ENCODE measurements at places on chromosomes 1 and 21.

DNA sequence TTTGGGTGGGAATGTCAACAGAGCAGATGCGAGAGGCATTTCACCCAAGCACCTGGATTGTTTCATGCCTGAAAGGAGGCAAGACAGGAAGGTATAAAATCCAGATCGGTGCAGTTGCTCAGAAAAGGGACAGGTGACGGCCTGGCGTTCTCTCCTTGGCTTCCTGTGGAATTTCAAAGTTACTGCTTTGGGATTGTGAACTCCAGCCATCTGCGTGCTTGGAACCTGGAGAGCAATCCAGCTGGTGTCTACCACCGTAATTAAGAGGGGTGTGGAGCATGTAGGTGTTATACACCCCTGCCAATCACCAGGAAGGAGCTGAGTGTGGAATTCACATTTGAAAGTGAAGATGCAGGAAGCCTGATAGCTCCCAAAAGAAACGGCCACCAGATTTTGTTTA, 286.1 kb downstream of the KIF26B start:
- no peak for DNase-seq

DNA sequence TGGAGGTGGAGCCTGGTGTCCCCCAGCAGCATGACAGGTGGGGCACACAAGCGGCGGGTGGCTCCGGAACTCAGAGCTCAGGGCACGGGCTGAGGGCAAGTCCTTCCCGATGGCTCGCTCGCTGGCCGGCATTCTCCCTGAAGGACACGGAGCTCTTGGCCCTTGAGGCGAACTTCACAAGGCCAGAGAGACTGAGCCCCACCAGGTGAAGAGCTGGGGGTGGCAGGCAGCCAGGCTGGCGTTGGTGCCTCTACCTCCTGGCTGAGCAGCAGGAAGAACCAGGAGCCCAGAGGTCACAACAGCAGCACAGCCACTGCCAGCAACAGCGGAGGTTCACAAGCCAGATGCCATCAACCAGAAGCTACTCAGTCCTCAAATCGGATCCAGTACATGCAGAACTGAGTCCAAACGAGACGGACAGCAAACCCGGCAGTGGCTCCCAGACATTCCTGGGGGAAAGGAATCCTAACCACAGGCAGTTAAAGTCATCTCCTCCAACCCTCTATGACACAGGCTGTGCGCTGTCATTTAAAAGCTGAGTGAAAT, 54.1 kb downstream of the NPHP4 start:
- DNase-seq, result peak; percentile 58

GRCh38 chr21:46131838-46132651, 23.3 kb downstream of the FTCD start:
- no peak for DNase-seq

- no peak for DNase-seq
Observed at GRCh38 chr1:59355361-59355760, 58.5 kb downstream of the FGGY start.

DNA sequence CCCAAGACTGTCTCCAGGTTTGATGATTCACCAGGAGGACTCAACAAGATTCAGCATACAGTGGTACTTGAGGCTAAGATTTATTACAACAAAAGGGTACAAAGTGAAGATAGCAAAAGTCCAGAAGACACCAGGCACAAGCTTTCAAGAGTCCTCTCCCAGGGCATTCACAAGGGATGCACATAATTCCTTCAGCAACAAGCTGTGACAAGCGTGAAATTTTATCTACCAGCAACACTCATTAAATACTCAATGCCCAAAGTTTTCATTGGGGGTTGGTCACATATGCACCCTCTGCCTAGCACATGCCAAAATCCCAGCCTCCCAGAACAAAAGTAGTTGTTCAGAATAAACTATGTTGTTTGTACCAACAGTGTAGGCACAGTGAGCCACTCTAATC, 62.3 kb downstream of the PRKACB start:
- DNase-seq, result no peak

DNA sequence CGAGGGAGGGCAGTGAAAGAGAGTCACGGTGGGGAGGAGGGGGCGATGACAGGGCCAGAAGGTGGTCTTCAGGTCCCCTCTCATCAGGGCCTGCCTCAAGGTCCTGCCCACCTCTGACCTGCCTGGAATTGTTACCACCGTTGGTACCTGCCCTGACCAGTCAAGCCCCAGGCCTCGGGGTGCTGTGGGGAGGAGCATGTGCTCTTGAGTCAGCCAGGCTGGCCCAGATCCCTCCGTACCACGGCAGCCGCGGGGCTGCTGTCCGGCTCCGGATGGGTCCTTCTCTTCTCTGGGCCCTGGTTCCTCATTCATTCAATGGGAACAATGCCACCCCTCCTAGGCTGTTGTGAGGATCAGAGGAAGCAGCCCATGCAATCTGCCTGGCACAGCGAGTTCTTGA, 22.0 kb downstream of the SERINC2 start:
- no peak for DNase-seq

DNA sequence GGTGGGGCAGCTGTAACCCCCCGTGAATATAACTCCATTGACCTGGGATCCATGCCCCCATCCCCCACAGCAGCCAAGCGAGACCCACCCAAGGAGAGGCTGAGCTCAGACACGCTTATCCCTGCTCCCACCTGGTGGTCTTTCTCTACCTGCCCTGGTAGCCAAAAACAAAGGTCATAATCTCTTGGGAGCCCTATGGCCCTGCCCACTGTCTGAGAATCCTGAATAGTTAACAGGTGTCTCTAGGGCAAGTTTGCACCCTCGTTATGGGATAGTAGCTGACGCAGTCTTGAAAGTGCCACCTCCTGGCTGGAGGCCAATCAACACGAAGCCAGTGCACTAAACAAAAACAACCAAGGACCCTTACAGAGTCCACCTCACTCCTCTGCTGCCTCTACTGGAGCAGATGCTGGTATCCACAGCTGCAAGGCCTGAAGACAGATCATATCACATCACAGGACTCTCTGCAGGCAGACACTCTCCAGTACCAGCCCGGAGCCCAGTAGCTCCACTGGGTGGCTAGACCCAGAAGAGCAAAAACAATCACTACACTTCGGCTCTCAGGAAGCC, 134.3 kb upstream of the C1orf174 start:
- no peak for DNase-seq

DNA sequence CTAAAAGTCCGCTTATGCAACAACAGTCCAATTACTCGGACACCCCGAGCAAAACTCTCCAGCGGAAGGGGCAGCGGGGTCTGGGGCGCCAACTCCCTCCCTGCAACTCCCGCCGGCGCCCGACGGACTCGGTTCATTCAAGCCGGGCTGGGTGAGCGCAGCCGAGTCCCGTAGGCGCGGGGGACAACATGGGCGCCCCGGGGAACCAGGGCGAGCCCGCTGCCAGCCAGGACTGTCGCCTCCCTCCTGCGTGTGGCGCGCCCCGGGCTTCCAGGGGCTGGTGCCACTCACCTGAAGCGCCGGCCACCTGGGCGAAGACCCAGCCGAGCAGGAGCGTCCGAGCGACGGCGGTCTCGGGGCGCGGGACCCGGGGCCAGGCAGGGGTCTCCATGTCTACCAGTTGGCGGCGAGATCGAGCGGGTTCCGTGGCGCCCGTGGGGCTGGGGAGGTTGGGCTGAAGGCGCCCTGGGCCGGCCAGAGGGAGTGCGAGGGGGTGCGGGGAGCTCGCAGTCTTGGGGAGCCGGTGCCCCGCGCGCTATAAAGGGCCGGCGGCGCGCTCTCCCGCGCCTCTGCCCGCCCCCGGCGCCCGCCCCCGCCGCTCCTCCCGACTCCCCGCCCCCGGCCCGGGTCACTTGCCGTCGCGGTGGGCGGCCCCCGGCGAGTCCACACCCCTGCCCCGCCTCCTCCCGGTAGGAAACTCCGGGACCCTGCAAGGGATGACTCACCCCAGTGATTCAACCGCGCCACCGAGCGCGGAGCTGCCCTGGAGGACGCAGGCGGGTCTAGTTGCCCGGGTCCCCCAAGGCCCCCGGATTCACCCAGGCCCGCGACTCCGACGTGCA, at the start of gene F3:
TSS of gene F3 (minus strand) at position 514 of the 842 bp plus-strand sequence. CDS start at position 391, 123 bp downstream.
- DNase-seq, result peak; percentile 63

DNA sequence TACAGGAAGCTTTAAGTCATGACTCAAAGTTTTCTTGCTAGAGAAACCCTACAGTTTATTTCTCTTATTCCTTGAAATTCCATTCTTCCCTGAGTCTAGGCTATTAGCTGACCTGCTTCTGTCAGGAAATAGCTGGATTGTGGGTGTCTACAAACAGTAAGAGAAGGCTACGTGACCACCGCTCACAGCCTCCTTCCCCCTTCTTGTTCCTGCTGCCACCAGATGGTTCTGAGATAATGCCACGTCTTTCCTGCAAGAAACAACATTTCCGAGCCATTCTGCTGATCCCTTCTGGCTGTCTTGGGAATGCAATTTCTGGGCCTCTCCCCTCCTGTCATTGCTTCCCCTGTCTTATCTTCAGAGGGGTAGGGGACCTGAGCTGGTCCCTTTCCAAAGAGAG, 128.9 kb upstream of the SGIP1 start:
- DNase-seq, result no peak

- DNase-seq, result no peak
Observed at GRCh38 chr1:245467804-245468203, 313.0 kb downstream of the KIF26B start.

- DNase-seq, result no peak
Observed at GRCh38 chr1:167191958-167192357, 28.7 kb upstream of the POU2F1 start.

All from fibroblast of skin of left quadriceps (primary cell).